ENCODE measurements at places on chromosomes 11 and 22.

DNA sequence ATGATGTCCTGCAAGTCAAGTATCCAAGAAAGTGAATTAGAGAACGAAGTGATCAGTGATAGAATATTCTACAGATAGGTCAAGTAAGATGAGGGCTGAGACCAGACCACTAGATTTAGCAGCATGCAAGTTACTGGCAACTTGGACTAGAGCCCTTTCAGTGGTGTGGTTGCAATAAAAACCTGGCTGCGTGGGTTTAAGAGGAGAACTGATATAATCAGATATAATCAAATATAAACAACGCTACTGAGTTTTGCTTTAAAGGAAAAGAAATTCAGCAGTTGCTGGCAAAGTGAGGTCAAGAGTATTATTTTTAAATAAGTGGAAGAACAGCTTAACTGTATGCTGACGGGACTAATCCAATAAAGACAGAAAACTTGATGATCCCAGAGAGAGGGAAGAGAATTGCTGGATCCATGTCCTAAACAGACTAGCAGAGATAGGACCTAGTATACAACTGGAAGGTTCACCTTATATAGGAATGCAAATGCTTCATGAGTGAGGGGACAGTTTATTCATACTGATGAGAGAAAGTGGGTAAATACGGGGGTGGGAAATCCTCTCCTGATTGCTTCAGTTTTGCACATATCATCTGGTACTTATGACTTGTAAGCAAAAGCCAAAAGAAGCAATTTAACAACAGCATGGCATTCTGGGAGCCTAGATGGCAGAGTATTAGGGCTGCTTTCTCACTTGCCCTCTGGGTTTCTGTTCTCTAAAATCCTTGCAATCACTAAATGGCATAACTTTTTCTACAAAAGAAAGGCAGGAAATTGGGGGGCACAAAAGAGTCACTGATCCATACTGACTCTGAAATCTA is 146.2 kb downstream of the RBFOX2 start:
- no peak for DNase-seq

DNA sequence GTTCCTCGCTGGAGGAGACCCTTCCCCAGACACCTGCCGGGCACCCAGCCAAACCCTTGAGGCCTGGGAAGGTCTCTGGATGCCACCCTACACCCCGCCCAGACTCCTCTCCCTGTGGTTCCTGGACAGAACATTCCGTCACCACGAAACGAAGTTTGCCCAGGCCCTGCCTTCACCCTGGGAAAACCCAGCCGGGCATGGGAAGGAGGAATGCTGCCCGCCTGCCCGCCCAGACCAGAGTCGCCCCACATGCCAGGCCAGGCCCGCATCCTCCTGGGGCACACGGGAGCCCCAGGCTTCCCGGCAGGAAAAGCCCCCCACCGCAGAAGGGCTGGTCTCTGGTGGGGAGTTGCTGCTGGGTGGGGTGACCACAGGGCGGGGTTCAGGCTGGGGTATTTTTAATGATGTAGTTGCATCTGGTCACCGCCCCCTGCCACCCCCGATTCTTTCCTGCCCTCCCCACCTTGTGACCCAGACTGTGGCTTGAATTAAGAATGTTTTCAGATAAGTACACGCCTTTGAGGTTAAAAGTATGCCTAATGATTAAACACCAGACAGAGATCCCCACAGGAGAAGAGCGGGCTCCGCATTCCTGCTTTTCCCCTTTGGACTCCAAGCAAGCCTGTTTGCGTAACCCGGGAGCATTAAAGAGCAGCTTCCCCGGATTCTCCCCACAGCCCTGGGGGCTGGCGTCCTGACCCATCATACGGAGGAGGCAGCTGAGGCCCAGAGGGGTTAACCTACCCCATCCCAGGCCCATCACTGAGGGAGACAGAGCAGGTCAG is 44.6 kb upstream of the PPARA start:
- DNase-seq: no peak

DNA sequence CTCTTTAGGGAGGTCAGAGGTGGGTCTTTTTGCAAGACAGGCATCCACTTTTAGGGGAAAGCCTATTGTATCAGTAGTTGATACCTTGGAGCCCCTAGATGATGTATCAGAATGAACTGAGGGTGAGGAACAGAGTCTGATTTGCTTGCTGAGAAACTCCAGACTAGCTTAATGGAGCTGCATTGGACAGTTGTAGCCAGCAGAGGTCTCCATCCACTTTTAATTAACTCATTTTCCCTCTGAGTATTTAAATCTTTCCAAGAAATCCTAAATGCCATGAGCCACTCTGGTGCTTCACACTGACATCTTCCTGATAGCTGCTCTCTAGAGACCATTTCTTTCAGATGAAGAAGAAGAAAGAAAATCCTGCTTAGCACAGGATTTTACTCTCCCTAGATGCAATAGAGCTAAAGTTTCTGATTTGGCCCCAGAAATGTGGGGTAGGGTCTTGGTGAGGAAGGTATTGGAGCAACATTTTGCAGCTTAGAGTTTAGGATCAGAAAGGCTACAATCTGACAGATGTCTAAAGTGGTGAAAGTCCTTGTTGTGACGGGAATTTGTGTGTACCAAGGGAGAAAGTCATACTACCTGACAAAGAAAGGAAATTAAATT is 38.0 kb downstream of the EXT2 start:
- DNase-seq: peak; percentile 21

DNA sequence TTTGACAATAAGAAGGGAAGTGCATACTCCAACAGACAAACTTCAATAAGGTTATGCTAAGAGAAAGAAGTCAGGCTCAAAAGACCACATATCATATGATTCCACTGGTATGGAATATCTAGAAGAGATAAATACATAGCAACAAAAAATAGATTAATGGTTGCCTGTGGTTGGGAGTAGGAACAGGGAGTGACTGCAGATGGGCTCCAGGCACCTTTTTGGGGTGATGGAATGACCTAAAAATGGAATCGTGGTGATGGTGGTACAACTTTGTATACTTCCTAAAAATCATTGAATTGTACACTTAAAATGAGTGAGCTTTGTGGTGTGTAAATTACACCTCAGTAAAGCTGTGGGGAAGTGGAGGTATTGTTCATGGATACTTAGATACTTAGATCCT is 29.0 kb upstream of the RAG2 start:
- DNase-seq: no peak

DNA sequence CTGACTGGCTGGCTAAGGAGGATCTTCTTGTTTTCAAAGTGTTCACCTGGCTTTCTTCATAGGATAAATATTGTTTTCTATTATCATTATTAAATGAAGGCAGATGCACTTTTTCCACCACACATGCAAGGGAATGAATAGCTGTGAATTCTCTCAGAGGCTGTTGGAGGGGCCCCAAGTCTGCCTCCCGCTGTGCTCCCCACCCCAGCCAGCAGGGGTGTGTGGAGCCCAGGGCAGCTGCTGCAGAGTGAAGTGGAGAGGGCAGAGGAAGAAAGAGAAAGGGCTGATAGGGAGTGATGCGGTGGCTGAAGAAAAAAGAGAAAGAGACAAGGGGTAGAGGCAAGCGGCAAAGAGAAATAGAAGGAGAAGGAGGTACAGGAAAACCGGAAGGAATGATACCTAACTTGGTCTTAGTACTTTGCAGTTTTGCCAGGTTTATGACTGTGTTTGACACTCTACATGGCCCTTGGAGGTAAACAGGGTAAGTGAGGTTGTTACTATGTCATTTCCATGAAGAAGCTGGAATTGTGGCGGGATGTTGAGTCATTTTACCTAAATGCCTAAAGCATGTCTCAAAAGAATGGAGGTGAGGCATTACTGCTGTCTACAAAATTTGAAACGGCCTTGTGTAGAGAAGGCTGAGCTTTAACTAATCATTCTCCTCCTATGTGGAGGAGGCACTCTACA is 145.7 kb upstream of the B3GAT1 start:
- DNase-seq: no peak

- DNase-seq: no peak
Measured at GRCh38 chr11:117882311-117882905, 6.0 kb upstream of the FXYD6 start.

- no peak for DNase-seq
Measured at GRCh38 chr11:17767301-17767885, 32.8 kb downstream of the KCNC1 start.

GRCh38 chr22:34429314-34429713 is 509.0 kb upstream of the LARGE1 start:
- no peak for DNase-seq

DNA sequence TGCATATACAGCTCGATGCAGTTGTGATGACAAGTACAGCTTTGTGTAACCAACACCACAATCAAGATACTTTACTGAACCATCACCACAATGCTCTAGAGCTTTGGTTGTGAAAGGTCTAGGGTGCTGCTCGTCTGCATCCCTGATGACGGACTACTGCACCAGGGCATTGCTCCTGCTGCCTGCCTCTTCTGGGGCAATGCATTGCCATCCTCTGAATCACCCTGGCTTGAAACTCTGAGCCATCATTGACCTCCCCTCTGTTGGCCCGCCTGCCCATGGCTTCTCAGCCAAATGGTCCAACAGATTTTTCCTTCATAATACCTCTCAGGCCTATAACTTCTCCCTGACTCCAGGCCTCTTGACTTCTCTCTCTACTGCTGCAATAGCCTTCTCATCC is 77.4 kb upstream of the CSNK2A3 start:
- DNase-seq: no peak

- DNase-seq: no peak
Measured at GRCh38 chr22:17116572-17117330, 4.4 kb downstream of the TMEM121B start.

DNA sequence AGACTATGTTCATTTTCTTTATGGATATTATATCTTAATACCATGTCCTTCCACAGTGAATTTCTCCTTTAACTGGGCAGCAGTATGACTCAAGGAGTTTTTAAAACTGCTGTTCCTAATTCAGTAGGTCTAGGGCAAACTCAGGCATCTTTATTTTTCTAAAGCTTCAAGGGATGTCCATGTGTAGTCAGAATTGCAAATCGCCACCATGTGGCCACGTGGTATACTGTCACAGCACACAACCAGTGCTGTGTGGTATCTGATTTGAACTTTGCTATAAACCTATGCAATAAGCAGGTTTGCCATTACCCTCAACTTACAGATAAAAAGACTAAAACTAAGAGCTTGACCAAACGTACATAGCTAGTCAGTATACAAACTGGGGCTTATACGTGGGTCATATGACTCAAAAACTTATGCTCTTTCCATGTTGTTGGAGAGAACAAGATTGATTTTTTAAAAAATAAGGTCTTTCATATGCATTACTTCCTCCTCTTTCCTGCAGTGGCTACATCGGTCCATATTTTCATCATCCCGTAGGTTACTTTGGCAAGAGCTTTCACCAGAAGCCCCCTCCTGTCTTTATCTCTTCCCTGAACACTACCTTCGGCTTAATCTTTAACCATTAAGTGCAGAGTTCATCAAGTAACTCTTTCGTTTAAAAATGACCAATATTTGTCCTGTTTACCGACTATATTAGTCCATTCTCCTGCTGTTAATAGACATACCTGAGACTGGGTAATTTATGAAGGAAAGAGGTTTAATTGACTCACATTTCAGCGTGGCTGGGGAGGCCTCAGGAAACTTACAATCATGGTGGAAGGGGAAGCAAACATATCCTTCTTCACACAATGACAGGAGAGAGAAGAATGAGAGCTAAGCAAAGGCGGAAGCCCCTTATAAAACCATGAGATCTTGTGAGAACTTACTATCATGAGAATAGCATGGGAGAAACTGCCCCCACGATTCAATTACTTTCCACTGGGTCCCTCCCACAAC is 8.0 kb upstream of the HTATIP2 start:
- DNase-seq: no peak

GRCh38 chr11:33894398-33894746 is 2.5 kb upstream of the LMO2 start:
- no peak for DNase-seq

Data from GM04504 (cell line).